ENCODE measurements at places on chromosomes 16 and 17.

- no peak for DNase-seq
These were observed 16.8 kb upstream of the DRG2 start for GRCh38 chr17:18070861-18071340.

DNA sequence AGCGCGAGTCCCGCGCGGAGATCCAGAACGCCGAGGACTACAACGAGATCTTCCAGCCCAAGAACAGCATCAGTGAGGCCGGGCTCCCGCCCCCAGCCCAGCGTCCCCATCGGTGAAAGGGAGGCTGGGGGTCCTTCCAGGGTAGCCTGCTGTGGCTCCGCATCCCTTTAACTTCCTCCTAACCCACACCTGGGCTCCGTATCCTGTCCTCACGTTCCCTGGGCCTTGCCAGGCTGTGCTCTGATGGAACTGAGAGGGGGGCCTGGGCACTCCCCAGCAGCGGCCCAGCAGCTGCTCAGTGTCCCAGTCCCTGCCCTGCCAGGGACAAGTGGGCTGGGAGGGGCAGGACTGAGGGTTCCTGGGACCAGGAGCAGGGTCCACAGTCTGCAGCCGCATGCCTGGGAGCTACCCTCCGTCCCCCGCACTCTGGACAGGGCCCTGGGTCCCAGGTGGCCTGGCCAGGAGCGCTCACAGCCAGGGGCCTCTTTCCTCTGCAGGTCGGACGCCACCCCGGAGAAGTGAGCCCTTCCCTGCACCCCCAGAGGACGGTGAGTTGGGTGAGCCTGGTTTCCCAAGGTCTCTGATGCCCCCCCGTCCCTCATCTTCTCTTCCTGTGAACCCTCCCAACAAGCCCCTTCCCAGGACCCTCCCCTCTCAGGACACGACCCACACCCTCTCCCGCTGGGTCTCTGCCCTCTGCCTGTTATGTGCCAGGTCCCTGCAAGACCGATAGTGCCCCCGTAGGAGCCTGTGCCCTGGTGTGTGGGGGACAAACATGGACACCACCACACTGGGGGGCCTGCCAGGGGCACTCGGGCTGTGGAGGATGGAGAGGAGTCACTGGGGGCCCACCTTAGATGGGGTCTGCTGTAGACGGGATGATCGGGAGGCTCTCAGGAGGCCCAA is 18.1 kb downstream of the KATNB1 start:
- no peak for DNase-seq

DNA sequence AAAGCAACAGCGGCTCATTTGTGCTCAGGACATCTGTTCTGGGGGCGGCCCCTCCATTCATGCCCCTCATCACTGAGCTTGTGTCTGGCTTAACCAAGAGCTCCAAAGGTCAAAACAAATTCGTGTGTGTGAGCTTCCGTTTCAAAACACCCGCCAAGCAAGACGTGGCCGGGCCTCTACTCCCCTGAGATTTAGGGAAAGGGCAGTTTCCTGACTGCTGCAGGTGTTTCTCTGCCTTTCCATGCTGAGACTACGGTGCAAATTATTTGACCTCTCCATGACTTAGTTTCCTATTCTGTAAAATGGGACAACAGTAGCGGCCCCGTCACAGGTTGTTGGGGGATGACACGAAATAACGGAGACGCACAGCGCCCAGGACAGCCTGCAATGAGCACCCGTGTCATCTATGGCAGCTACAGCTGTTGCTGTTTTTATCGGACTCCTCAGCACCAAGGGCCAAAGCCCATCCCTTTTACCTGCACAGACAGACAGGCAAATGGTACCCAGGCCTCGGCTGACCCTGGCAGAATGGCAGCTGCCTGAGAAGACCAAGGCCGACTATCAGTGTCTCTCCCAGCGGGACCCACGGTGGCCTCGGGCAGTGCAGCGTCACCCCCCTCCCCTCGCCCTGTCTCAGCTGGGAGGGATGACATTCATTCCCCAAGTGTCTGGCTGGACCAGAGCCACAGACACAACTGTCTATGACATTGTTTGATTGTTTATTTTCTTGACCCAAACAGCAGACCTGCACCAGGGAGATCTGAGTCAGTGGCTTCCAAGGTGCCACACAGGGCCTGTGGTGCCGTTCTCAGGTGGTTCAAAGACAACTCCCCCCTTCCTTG is 50.7 kb upstream of the DOC2B start:
- DNase-seq = no peak

DNA sequence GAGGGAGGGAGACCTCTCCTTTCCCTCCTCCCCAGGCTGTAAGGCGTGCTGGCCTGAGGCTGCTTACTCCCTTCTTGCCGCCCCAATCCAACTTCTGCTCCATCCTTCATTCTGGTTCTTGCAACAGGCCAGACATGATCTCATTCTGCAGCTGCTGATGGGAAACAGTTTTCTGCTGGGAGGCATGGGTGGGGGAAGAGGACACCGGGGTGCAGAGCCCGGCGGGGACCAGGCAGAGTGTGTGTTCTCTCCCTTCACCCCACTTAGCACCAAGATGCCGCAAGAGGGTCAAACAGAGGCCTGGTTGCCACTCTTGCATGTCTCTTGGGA is 1.4 kb downstream of the SARM1 start:
- DNase-seq = no peak

GRCh38 chr17:44071198-44071520 is 624 bp downstream of the G6PC3 start:
- peak; percentile 33 for DNase-seq

GRCh38 chr16:72565106-72565505 is 393.2 kb upstream of the PMFBP1 start:
- DNase-seq = no peak

- no peak for DNase-seq
These were observed 93.1 kb downstream of the RTN4RL1 start for GRCh38 chr17:1931844-1932579.

DNA sequence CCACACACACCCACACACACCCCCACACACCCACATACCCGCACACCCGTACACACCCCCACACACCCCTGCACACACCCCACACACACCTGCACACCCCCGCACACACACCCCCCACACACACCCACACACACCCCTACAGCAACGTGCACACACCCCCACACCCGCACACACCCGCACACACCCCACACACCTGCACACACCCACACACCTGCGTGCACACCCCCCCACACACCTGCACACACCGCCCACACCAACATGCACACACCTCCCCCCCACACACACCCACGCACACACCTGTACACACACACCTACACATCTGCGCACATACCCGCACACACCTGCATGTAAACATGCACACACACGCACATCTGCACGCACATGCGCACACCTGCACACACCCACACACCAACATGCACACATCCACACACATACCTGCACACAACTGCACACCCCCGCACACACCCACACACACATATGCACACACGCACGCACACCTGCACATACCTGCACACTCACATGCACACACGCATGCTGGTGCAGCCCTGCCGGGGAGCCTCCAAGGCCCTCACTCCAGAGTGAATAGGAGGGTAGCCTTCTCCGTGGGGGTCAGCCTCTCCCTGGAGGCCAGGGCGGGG is 7.5 kb downstream of the ASPSCR1 start:
- DNase-seq = no peak

- no peak for DNase-seq
These were observed 285.8 kb downstream of the WWOX start for GRCh38 chr16:78385086-78385805.

- no peak for DNase-seq
These were observed 100.8 kb upstream of the CORO6 start for GRCh38 chr17:29723278-29724047.

DNA sequence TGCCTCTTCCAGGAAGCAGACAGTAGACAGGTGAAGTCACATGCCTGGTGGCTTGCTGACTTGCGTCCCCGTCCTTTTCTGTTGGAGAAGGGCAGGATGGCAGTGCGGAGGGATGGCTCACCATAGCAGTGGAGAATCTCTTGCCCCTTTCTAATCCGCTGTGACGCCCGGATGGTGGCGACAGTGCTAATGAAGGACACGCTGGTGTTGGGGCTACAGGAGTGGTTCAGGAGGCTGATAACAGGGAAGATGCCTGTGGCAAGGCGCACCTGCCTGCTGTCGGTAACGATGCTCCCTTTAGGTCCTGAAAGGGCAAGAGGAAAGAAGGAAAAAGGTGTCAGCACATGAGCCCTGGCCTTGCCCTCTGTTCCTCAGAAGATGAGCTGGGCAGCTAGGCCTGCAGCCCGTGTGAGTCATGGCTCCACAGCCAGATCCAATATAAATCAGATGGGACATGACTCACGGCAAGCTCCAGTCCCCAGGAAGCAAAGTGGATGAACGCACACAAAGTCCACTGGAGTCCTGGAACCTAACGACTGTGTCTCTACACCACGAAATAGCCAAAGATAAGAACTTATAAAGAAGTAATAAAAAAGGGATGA is 25.5 kb downstream of the SERPINF1 start:
- DNase-seq = no peak
